NCI-H1048 (cell line): ENCODE measurements at places on chromosomes 4 and X.

- no peak for DNase-seq
Observed at GRCh38 chr4:96602661-96603060, 762.8 kb downstream of the PDHA2 start.

DNA sequence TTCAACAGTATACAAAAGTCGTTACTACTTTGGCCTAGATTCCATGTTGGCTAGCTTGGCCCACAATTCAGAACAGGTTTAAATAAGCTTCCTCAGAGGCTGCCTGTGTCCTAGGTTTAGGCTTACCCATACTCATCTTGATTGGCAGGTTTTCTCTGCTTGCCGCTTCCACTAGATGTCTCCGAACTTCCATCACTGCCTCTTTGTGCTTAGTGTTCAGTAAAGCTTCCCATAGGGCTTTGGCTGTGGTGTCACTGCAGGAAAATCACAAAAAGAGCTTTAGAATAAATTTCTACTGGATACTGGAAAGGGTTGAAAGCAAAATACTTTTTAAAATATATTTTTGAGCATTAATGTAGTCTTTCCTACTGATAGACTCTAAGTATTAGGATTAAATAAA lies 52.4 kb downstream of the SCFD2 start:
- DNase-seq, result no peak

- no peak for DNase-seq
Observed at GRCh38 chrX:116289592-116289991, 119.0 kb downstream of the AGTR2 start.

DNA sequence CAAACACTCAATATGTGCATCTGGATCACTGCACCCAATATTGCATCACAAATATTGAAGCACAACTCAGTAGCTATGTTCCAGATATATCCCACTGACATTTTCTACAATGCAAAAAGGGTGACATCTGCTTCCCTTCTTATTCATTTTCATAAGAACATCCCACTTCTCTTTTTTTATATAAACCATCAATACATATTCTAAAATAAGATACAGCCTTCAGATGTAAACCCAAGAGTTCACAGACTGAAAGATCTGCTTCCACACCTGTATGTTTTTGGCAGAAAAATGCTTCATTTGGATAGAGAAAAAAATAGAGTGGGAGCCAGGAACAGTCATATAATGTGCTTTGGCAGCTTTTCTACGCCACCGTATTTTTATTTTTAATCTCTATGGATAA lies 815.6 kb upstream of the ADGRL3 start:
- no peak for DNase-seq

DNA sequence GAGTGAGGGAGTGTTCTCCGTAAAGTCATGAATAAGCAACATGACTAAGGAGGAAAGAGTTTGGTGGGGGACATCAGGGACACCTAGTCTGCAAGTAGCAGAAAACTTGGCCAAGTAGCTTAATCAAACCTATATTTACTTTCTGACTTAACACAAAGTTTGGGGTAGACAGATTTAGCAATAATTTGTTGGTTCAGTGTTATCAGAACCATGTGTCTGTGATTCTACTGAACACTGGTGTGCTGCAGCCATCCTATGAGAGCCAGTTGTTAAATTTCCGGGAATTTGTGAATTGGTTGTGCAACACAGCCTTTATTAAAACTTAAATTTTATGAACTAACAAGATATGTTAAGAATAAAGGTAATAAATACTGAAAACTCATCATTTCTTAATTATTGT lies 469.3 kb downstream of the C4orf33 start:
- DNase-seq, result no peak

GRCh38 chrX:41145920-41146608 lies 60.8 kb downstream of the USP9X start:
- DNase-seq, result no peak
